ENCODE measurements at places on chromosomes 13 and 19.
A peak's percentile ranks its signal among the peaks of the same experiment; 100 is the strongest.

- no peak for DNase-seq
Observed at GRCh38 chr19:29812080-29812880, 489 bp downstream of the CCNE1 start.

DNA sequence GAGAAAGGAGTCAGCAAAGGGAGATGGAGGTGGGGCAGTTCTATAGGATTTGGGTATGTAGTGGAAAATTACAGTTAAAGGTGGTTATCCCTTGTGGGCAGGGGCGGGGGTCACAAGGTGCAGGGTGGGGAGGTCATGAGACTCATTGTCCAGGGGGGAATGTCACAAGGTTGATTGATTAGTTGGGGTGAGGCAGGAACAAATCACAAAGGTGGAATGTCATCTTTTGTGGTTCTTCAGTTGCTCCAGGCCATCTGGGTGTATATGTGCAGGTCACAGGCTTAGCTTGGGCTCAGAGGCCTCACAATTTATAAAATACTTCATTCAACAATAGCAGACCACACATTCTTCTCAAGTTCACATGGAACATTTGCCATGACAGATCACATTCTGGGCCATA lies 109.6 kb downstream of the ATP11A start:
- DNase-seq, result no peak

DNA sequence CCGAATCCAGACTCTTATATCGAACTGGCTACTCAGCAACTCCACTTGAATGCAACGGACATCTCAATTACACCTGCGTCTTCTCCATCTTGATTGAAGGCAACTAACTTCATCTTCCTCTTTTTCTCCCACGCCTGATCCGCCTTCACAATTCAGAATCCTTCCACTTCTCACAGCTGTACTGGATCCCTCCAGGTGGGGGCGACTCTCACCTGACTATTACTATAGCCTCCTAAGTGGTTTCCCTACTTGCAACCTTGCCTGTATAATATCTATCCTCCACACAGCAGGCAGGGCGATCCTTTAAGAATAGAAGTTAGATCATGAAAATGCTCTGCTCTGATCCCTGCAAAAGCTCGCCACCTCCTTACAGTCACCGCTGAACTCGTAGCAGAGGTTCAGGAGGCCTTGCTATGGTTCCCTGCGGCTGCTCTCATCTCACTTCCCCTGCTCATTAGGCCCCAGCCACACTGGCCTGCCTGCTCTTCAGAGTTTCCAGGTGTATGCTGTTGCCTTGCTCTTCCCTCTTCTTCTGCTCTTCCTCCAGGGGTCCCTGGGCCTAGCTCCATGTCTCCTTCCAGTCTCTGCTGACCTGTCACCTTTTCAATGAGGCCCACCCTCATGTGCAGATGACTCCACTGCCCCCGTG lies 31.9 kb downstream of the RFXAP start:
- no peak for DNase-seq

DNA sequence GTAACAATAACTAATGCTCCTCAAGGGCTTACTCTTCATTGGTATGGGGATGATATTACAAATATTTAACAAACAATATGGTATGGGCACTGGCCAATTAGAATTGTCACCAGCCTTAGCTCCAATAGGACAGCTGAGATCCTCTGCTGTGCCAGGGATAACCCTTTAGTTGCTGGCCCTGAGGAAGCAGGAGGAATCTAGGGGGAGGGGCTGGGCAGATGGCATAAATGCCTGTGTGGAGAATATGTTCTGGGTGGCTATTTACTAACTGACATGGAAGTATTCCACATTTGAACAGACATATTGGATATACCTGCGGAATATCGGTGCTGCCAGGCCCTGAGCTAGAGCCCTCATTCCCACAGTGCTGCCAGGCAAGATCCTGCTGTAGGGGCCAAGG lies 16.6 kb upstream of the LRCH1 start:
- DNase-seq, result no peak

DNA sequence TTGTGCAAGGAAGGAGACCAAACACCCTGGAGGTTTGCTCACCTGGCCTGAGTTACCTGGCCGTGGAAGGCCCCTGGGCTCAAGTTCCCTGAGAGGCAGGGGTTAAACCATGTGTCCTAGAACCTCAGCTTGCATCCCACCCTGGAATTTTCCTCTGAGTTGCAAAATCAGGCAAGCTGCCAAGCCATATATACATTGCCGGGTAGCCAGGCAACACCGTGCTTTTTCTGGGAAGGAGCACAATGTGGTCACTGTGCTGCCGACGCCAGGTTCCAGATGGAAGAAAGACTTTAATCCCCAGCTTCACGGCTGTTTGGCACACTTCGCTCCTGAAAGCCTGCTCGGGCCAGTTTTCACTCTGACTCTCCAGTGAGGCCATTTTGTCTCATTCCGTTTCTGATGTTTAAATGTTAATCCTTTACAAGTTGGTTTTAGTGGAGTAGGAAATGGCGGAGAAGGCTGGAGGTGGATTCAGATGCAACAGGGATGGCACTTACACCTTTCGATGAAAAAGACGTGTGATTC lies 60.1 kb upstream of the PEG3 start:
- no peak for DNase-seq

GRCh38 chr19:14979476-14980255 lies at the start of gene SLC1A6:
SLC1A6 (minus strand) TSS chr19:14979864; CDS start chr19:14972910, 6,954 bp downstream.
- no peak for DNase-seq

DNA sequence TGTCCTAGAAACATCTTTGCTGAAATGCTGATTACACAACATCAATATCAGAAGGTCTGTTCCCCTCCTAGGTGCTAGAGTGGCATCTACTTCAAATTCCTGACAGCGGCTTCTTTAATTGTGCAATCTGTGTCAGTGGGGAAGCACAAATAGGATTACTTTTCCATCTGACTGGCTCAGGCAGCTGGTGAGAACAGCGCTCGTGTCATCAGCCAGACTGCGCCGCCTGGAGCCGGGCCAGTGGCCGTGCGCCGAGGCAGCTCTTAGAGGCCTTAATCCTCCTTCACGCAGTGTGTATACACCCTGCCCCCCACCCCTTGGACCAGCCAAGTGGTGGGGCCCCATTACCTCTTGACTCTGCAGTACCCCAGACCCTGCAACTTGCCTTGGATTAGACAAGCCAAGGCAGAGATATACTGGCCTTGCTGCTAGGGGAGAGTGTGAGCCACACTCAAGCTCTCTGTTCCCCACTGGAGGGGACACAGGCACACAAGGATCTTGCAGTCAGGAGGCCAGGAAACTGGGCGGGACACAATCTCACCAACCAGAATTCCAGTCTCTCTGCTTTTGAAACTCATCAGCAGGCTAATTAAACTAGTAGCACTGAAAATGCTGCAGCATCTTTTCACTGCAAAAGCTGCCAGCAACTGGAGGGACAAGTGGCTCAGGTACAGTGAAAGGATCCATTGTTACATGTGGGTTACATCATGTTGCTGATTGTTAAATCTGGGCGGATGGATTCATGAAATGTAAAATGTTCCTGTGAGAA lies 48.9 kb upstream of the EPHX3 start:
- DNase-seq, result peak; percentile 68

DNA sequence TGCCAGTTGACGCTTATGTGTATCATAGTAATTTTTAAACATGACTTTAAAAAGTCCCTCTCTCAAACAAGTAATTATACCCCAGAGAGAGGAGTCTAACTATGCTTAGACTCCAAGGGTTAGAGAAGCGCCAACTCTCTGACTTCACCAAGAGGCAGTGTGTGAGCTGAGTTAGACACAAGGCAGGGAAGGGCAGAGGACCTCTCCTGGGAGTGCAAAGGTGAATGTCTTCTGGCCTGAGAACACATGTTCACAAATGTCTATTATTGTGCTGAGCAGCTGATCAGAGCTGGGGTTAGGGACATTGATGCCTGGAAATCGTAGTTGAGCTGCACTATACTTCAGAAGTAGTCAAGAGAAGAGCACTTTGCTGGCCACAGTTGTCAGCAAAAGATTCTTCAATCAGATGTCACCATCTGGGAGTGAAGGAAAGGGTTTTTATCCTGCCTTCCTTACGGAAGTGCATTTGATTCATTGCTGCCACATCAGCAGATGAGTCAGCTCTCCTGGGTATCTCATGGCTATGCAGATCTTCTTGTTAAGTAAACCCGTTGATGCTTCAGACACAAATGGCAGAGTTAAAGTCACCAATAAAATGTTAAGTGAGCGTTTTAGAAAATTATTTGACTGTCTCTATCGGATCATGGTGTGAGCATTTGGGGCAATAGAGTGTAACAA lies 283.2 kb upstream of the ARGLU1 start:
- no peak for DNase-seq

GRCh38 chr13:75345193-75345592 lies 136.8 kb downstream of the TBC1D4 start:
- no peak for DNase-seq

DNA sequence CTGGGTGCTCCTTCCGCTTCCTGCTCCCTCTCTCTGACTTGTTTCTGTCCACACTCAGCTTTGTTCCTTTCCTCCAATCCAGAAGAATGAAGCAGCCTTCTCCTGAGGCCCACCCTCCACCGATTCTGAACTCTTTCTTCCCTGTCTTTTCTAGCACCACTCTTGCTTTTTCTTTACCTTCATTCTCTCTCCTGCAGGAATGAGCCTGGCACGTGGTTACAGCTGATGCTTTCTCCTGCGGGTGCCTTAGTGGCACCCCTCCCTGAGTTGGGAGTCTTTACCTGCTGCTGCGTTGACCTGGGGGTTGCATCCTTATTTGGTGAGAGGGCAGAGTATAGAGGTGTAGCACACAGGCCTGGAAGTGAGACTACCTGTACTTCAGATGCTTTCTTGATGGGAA lies 6.2 kb downstream of the UBAC2 start:
- DNase-seq, result no peak

- DNase-seq, result no peak
Observed at GRCh38 chr19:11659612-11660011, 62.3 kb downstream of the ZNF627 start.

GRCh38 chr13:87999240-87999700 lies 328.1 kb downstream of the SLITRK5 start:
- no peak for DNase-seq

GRCh38 chr19:58229255-58229639 lies 533 bp downstream of the ZNF544 start:
- no peak for DNase-seq

- DNase-seq, result no peak
Observed at GRCh38 chr13:110403721-110404120, 96.6 kb downstream of the COL4A2 start.

DNA sequence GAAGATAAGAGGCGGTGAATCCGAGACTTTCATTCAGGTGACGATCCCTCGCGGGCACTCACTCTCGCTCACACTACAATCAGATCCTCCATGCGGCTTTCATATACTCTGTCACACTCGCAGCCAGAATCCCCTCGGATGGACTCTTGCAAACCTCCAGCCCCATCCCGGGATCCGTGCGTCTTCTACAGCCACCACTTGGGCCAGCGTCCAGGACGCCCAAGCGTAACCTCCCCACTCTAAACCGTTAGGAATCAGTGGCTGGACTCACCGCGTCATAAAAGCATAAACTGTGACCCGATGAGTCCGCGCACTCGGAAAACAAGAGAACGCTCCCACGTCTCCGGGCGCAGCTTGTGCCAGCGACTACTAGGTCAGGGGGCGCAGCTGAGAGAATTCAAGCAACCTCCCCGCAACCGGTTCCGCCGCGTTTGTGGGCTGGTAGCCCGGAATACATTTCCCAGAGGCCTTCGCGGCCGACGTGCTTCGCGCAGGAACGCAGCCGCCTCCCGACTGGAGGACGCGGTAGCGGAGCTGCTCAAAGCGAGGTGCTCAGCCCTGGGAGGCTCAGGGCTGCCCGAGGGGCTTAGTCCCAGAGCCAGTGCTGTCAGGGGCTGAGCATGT lies 27.6 kb downstream of the ZNF607 start:
- DNase-seq, result peak; percentile 66

DNA sequence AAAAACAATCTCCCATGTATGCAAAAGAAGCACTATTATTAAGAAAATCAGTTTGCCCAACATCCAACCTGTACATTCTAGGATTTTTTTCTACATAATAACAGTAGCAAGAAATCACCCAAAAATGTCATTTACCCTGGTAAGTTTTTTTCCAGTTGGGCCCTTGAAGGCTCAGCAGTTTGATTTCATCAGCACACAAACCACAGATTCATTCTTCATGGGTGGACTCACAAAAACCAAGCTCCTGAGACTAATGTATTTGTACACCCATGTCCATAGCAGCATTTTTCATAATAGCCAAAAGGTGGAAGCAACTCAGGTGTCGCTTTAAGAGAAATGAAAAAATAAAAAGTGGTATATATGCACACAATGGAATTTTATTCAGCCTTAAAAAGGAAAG lies 210.1 kb downstream of the TBC1D4 start:
- DNase-seq, result no peak

GRCh38 chr19:49427855-49428546 lies 2.8 kb downstream of the GFY start:
- no peak for DNase-seq

- no peak for DNase-seq
Observed at GRCh38 chr13:69296130-69296529, 811.5 kb upstream of the ATXN8OS start.

DNA sequence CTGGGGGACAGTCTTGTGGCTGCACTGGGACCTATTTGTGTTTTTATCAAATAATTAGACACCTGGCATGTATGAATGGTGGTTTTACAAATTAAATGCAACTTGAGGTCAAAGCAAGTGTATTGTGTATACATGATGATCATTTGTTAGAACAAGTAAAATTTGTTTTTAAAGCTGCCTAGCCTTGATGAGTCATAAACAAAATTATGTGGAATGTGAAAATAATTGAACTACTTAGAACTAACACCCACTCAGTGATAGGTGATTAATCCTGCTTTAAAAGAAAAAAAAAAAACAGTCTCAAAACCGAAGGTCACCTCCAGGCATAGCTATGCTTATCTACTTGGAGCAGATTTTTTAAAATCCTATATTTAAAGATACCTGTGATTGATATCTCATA lies 770.3 kb upstream of the SLITRK5 start:
- DNase-seq, result no peak

DNA sequence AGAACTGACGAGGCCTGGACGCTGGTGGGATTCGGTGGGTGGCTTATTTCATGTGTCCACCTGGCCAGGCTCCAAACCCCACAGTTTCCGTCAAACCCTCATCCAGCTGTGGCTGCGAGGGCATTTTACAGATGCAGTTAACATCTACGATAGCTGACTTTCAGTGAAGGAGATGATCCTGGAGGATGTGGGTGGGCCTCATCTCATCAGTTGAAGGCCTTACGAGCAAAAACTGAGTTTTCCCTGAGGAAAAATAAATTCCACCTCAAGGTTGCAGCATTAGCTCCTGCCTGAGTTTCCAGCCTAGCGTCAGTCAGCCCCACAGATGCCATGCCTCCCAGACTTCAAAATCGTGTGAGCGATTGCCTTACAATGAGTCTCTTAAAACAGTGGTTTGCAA lies 111.1 kb upstream of the PEG3 start:
- DNase-seq, result no peak

- no peak for DNase-seq
Observed at GRCh38 chr13:95382916-95383315, 81.7 kb upstream of the ABCC4 start.

GRCh38 chr19:44002212-44002565 lies 568 bp upstream of the ZNF230 start:
- no peak for DNase-seq

Measured in cerebellar nuclear complex (tissue), 1 donor.